ENCODE measurements at places on chromosomes 16 and 17.

DNA sequence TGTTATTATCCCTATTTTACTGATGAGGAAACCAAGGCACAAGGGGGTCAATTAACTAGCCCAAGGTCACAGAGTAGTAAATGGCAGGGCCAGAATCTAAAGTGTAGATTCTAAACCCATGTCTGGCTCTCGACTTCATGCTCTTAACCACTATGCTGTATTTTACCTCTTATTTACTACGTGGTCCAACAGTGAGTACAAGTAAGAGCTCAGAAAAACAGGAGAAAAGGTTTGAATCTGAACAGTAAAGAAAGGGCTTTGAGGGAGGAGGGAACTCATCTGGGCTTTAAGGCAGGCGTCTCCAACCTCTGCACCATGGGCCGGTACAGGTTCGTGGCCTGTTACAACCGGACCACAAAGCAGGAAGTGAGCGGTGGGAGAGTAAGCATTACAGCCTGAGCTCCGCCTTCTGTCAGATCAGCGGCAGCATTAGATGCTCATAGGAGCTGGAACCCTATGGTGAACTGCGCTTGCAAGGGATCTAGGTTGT, 62.9 kb downstream of the SMURF2 start:
- DNase-seq, result no peak

DNA sequence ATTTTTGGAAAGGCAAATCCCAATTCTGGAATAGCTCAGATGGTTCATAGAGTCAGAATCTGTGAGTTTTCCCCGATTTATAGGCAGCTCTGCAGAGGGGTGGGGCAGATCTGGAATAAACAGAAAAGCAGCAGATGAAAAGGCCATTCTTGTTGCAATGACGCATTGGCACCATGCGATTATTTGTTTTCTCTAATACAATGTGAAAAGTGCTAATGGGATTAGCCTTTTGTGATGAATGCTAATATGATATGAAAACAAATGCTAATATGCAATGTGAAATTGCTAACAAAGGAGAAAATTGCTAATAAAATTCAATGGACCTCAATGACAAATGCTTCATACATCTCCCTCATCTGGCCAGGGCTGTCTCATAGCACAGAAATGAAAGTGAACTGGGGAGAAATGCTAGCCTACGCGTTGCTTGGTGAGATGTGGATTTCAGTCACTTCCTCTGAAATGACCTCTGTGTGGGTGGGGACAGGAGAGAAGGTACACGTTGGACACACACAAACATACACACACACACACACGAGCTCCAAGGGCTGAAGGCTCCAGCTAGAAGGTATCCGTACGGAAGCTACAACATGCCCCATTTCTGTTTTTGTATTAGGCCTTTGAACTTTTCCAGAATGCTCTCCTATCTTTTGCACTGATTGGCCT, 394.5 kb downstream of the XYLT1 start:
- DNase-seq, result no peak

GRCh38 chr17:46877466-46877865, 26.1 kb downstream of the WNT9B start:
- DNase-seq, result no peak

DNA sequence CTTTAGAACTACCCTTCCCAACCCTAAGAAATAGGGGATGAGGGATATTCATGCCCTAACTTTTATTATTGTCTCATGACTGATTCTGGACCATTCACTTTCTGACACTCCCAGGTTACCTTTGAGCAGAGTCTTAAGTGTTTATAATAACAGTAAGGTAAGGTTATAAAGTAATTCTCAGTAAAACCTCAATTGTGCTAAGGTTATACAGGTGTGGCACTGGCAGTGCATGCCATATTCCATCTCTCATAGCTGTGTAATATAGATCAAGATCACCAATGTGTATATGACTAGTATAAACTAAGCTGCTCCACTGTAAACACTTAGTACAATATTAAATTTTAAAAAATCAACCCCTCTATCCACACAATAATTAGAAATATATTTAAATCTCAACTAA, 89.1 kb downstream of the KCNJ2 start:
- DNase-seq, result no peak

GRCh38 chr17:66299711-66300110, 2.7 kb upstream of the PRKCA start:
- DNase-seq, result no peak

DNA sequence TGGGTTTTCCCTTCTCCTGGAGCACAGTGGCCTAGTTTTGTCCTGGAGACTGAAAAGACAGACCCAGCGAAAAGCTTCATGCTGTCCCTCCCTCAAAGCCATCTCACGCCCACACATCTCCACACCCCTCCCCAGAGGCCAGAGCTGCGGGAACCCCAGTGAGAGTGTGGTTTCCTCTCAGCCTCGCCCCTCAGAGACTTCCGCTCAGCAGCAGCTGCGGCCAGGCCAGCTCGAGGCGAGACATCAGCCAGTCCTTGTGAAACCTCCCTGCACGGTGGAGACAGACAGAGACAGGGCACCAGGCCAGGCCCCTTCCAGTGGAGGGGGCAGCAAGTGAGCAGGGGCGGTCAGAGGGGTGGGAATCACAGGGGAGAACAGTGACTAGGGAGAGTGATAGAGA, 77.0 kb upstream of the TNRC6C start:
- no peak for DNase-seq

DNA sequence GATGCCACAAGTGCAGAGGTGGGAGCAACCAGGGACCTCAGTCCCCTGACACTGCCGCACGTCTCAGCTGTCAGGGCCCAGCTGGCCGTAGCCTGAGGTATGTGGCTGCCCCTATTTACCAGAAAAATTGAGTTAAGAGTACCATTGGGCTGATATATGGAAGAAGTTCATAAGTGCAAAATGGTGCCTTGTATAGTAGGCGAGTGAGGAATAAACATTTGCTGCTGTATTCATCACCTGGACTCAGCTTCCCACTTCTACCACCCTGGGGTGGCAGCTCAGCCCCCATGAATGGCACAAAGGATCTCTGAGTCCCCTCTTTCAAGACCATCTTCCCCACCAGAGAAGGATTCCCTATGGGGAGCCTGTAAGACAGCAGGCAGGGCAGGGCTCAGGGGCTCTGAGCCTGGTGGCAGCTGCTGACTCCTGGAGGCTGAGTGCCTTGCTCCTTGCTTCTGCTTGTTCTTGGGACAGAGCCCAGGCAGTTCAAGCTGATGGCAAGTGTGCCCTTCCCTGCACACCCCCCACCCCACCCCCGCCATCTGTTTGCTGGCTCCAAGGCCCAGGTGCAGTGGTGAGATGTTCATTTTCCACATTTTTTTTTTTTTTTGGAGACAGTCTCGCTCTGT, 29.0 kb downstream of the TRPV2 start:
- no peak for DNase-seq

GRCh38 chr17:65324611-65325342, 187.6 kb downstream of the RGS9 start:
- DNase-seq, result no peak

GRCh38 chr17:80920441-80920840, 71.2 kb upstream of the CHMP6 start:
- no peak for DNase-seq

DNA sequence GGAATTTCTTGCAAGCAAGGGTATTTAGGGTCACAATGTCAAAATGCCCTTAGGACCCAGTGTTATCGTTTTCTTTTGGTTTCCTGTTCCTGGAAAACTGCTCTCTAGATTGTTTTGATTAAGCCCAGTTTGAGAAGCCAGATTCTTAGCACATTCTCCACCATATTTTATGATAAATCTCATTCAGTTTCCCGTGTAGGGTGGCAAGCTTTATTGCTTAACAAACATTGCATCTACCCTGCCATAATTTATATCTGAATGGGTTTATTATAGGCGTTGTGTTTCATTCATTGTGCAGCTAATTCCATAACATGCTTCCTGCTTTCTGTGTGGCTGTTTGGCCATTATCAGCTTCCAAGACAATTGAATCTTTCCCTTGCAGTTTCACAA, 389.1 kb upstream of the DYNLRB2 start:
- DNase-seq, result no peak

DNA sequence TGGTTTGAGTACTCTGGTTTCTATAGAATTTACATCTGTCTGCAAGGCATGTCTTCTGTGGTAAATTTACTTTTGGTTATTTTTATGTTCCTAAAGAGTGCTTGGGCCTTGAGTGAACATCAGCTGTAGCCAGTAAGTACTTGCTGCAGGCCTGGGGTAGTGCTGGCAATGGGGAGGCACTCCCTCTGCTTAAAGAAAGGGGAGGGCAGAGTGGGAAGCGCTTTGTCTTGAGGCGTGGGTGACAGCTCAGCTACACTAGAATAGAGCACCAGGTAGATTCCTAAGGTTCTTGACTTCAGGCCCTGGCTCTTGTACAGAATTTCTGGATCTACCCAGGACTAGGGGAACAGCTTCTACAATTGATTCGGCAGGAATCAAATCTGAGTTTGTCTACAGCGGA, 50.6 kb downstream of the MPHOSPH6 start:
- DNase-seq, result no peak

- no peak for DNase-seq
Observed at GRCh38 chr17:78197147-78197832, 10.1 kb downstream of the AFMID start.
